ENCODE measurements at places on chromosomes 2 and 18. TPM values are rescaled to one million over a fixed set of nuclear protein-coding genes. Genes with fewer than 3 reads are reported as not detected.

- DNase-seq = no peak
Measured at GRCh38 chr18:45109271-45109670, 428.6 kb downstream of the SETBP1 start.

GRCh38 chr2:208320686-208321085, 54.6 kb downstream of the PIKFYVE start:
- DNase-seq = no peak

DNA sequence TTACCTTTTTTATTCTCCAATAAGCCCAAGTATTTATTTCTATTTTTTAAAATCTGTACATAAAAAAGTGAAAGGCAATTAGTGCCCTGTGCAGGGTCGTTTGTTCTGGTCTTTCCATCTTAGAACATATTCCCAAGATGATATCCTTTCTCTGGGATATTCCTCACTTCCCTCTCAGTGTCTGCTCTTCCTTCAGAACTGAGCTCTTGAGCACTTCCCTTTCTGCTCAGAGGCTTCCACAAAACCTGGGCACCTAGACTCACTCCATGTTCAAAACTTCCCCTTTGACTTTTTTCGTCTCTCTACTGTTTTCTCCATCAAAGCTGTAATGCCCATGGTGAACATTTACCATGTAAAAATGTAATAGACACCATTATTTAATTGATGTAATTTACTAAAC, 296.5 kb upstream of the TCF4 start:
- DNase-seq = no peak

DNA sequence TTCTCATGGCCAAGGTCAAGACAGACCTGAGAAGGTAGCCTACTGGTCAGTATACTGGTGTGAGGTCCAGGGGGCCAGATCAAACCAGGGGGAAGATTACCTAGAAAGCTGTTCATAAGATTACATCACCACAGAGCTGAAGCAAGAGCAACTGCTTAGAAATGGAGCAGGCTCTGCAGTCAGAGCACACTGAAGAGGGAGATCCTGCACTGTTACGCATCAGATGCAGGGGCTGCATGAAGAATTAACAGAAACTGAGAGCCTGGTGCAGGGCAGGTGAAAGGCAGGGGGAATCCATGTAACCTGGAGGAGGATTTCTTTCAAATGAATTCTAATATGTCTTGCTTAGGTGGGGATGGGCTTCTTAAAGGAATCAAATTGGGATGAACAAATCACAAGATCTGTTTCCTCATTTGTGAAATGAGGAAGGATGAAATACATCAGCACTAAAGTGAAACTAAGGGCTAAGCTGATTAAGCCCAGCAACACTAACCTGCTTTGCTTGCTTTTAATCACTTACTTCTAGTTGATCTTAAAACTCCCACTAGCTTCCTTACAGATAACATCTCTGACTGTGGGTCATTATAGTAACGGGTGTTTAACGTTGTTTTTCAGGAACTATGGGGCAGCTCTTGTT, 74.3 kb upstream of the ADAM23 start:
- DNase-seq = no peak

DNA sequence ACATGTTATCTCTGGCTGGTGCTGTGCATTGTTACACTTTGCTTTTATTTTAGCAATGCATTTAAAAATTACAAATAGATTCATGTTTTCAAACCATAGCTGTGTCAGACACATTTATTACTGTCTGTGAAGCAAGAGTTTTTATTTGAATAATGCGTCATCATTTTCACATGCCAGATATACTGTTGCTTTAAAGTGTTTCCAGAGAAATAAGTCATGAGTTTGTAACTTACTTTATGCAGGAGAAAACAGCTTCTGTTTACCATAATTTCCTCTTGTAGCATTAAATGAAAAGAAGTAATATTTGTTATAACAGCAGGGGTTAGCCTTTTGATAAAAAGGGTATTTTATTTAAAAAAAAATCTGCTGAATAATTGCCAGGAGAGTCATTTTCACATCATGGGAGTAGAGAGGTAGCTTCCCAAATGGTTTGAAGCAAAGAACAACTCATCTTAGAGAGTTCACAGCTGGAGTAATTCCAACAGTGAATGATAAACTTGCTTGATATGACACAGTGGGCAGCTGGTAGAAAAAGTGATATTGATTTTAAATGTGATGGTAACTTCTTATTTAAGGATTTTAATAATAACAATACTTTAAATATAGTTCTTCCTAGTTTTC, 1274.5 kb upstream of the CRIM1 start:
- no peak for DNase-seq

GRCh38 chr2:142495141-142495540, 364.3 kb upstream of the LRP1B start:
- no peak for DNase-seq

GRCh38 chr2:61044636-61045035, 21.0 kb upstream of the SANBR start:
- no peak for DNase-seq

- no peak for DNase-seq
Measured at GRCh38 chr2:179581605-179582004, 279.8 kb downstream of the ZNF385B start.

GRCh38 chr2:127665267-127665893, 9.9 kb downstream of the LIMS2 start:
- DNase-seq = no peak

GRCh38 chr2:130820279-130820861, 16.3 kb upstream of the ARHGEF4 start:
- no peak for DNase-seq

DNA sequence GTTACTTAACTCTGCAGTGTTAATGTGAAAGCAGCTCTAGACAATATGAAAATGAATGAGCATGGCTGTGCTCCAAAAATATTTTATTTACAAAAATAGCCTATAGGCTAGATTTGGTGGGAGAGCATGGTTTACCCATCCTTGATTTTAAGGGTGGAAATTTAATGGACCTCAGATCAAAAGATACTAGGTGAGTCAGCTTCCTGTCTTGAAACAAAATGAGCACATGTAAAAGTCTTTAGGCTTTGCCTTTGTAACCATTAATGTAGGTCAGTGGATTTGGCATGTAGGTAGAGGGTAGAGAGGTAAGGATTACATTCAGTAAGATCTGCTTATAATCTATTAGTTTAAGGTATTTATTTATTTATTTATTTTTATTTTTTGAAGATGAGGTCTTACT, 72.7 kb downstream of the GREB1L start:
- DNase-seq = no peak

DNA sequence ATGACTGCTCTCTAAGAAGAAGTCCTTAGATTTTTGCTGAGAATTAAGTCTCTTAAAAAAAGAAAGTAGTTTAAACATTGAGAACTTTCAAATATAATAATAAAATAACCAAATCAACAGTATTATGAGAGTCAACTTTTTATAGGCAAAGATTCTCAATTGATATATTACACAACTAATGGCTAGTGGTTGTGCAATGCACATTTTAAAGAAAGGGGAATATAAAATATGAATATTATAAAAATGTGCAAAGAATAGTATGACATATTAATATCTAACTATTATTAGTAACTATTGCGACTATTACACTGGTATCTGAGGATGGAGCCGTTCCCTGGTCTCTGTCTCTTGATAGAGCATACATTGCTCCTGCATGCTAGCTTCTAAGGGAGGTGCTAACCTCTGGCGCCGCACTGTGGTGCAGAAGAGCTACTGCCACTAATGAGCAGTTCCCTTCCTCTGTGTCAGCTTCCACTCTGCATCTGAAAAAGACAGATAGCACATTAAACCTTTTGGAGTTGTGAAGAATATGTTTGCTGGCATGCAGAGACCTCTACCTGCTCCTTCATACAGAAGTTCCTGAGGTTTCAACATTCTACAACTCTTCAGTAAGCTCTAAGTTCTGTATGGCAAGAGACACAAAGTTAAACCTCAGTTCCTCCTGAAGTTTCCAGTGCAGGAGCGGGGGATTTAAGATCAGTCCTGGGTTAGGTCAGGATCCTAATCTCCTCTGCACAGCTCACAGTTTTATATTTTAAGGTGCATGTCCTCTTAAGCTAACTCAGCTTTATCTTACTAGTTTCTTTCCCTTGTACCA, 3.5 kb upstream of the SLC9A2 start:
- DNase-seq = no peak

DNA sequence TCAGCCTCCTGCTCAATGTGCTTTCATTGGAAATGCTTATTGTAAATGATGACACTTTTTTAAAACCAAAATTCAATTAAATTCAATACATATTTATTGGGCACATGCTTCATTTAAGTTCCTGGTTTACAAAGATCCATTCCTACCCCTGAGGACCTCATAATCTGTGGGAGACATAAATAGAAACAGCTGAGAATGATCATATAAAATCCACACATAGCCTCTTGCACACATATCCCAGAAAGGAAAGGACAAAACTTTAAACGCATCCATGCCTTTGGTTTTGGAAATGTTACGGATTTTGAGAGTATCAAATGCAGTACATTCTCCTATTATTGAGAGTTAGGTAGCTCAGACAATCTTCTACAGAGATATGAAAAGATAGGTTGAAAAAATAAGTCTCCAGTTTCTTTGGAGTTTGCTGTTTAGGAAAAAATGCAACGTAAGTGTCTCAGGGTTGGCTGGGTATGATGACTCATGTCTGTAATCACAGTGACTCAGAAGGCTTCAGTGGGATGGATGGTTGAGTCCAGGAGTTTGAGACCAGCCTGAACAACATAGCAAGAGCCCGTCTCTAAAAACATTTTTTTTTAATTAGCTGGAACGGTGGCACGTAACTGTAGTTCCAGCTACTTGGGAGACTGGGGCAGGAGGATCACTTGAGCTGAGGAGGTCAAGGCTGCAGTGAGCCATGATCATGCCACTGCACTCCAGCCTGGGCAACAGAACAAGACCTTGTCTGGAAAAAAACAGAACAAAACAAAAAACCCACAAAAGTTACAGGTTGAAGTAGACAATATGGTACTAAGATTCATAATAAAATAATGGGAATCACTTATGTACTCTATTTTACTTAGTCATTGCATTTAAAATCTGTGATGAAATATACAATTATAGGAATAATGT, 3.9 kb upstream of the PRELID3A start:
- DNase-seq = peak; percentile 71

The SLC4A3 gene
- 11.6 TPM for total RNA-seq

The LRRTM1 gene
- 3.7 TPM for total RNA-seq

The UGT1A8 gene
- not detected for total RNA-seq

The BMP10 gene
- not detected for total RNA-seq

The GREB1L gene
- total RNA-seq = 1.5 TPM

The GYPC gene
- 137 TPM for total RNA-seq

The NEURL3 gene
- total RNA-seq = 18.6 TPM

The CDK15 gene
- 0.21 TPM for total RNA-seq

The RFTN2 gene
- total RNA-seq = under 0.01 TPM

The CPO gene
- not detected for total RNA-seq

The SCN7A gene
- 0.34 TPM for total RNA-seq

All from kidney epithelial cell (primary cell).